GM12891 (cell line): ENCODE measurements at places on chromosomes 3 and 15.

- DNase-seq = no peak
Observed at GRCh38 chr3:31729082-31729481, 196.4 kb downstream of the STT3B start.

- DNase-seq = no peak
Observed at GRCh38 chr15:52702390-52702789, 23.2 kb upstream of the ATOSA start.

GRCh38 chr3:143751643-143752178, 96.6 kb downstream of the SLC9A9 start:
- no peak for DNase-seq

DNA sequence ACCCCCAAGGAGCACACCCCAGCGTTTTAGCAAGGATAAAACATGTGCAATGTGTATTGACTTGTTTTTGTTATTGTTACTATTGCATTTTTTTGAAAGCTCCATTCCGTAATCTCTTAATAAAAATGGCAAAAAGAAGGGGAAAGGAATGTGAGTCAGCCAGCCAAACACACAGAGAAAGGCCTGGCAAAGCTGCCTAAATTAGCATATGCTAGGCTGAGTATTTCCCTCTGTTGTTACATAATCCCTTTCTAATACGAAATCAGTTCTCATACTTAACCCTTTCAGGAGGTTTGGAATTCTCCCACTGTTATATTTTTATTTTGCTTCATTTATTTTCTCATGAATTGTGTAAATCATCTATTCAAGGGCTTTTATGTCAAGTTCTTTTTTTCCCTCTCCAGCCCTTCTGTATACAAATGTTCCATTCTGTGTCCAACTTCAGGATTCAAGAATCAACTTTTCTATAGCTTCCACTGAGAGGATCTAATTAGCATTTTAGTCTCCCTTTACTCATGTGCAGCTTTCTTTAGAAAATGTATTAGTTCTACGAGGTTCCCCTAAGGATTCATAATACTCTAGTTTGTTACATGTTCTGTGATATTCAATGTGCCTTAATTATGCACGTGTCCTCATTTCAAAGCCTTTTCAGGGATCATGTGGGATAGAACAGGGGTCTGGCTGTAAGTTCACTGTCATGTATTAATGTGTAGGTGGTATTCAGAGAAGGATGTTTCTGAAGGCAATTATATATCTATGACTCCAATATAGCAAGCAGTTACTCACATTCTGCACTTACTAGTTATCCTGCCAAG, 9.2 kb downstream of the CADM2 start:
- DNase-seq = no peak

GRCh38 chr3:4898454-4899313, 80.6 kb upstream of the BHLHE40 start:
- no peak for DNase-seq

DNA sequence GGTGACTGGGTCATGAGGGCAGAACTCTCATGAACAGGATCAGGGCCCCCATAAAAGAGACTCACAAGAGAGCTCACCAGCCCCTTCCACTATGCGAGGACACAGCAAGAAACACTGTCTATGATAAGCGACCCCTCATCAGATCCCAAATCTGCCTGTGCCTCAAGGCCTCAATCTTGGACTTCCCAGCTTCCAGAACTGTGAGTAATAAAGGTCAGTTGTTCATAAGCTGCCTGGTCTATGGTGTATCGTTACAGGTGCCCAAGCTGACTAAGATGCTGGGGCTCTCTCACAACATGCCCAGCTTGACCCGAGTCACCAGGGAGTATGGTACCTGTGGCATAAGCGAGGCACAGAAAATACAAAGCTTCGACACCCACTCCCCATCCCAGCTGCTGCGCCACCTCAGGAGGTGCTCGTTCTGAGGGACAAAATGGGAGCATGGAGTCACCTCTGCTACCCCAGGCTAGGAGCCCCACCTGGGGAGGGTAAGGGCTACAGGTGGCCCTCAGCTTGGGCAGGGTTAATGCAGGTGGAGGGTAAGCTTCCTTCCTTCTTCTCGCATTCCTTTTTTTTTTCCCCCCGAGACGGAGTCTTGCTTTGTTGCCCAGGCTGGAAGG, 234.1 kb downstream of the ADAMTS17 start:
- DNase-seq = no peak

- no peak for DNase-seq
Observed at GRCh38 chr3:169348929-169349621, 314.4 kb downstream of the MECOM start.

DNA sequence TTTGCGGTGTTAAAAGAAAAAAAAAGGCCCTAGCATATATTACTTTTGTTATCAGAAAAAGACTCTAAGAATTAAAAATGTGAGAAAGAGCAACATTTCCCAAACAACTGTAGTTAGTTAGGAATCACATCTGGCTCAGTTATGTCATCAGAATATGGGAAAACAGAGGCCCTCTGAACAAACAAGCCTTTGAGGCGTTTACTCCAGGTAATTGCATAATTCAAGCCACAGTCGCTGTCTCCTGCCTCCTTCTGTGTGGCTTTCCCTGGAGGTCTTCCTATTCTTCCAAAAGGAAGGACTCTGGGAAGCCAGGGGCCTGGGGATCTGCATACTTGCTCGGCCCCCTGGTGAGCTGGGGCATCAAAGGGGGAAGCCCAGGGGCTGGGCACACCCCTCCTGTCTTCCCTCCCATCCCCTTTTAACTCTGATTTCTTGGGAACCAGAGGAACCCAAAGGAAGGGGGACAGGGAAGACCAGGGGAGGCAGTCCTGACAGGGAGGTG, 3.7 kb upstream of the FAM107A start:
- no peak for DNase-seq

- DNase-seq = no peak
Observed at GRCh38 chr15:59273234-59273633, 66.6 kb downstream of the LDHAL6B start.

GRCh38 chr3:3227640-3228039, 48.1 kb upstream of the CRBN start:
- no peak for DNase-seq

DNA sequence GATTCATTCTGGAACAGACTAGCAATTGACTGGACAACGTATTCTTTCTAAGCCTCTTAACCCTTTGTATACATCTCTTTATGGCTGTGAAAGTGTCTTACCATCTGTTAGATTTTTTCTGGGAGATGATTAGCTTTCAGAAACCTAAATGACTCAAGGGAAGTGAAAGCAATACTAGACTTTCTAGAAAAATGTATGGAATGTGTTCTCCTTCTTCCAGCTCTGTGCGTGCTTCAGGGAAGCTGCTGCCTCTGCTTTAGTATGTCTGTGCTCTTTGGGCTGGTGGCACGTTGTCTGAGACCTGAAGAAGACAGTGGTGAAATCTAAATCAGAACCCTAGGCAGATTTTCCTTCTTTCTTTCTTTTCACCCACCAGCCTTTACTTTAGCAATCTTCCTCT, 89.5 kb downstream of the ITPR1 start:
- DNase-seq = no peak

DNA sequence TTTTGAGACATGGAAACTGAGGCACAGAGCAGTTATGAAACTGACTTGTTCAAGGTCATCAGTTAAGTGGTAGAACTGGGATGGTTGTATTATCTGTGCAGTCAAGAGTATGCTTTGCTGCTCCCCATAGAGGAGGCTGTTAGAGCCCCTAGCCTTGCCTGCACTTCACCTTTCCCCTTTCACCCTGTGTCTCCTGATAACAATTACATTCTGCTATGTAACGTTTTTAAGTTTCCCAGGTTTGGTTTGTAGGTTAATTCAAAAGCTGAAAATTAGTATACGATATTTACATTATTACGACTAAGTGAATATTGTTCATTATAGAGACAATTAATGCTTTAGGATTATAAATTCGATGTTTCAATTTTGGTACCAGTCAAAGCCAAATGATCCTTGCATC, 89.9 kb downstream of the ECT2 start:
- DNase-seq = no peak

DNA sequence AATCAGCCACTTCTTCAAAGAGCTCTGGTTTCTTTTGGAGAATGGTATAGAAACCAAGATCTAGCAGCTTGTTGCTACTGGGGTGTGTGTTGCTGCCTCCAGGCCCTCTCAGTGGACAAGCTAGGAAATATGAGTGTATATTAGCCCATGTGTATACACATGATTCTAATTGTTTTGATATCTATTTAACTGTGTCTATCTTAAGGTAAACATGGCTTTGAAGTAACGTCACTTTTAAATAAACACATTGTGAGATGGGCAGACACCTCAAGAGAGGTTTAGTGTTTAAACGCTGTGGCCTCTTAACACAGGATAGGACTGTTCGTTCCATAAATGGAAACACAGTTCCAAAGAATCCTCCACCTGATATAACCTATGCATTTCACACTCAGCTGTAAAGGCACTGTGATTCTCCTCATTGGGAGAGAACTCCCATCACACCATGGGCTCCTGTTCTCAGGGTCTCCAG, 87.0 kb downstream of the GMPS start:
- no peak for DNase-seq

- no peak for DNase-seq
Observed at GRCh38 chr3:18652781-18653180, 227.6 kb upstream of the SATB1 start.

GRCh38 chr15:23854912-23855659, 168.0 kb upstream of the NDN start:
- no peak for DNase-seq

DNA sequence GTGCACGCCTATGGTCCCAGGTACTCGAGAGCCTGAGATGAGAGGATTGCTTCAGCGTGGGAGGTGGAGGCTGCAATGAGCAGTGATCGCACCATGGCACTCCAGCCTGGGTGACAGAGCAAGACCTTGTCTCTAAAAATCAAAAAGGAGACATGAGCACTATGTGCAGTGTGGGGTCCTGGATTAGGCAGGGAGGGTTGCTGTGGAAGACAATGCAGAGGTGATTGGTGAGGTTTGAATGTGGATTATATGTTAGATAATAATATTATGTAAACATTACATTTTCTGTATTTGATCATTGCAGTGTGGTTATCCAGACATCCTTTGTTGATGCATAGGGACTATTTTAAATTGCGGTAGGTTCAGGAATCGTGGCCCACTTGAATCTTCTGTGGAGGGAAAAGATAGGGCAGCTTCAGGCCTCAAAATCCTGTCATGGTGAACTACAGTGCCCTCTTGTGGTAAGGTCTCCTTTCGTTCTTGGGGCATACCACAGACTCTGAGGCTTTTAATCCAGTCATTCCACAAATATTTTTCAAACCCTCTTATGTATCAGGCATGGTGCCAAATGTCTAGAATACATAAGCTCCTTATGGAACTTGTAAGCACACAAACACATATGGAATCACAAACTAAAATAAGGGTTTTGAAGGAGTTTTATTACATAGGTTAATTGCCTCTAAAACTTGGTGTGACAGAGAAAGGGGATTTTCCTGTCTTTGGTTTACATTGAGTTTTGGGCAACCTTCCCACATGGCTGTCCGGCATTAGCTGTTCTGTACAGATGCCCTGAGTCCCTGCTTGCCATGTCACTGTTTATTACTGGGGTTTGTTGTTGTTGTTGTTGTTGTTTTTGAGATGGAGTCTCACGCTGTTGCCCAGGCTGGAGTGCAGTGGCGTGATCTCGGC, 37.7 kb downstream of the GPD1L start:
- DNase-seq = no peak

DNA sequence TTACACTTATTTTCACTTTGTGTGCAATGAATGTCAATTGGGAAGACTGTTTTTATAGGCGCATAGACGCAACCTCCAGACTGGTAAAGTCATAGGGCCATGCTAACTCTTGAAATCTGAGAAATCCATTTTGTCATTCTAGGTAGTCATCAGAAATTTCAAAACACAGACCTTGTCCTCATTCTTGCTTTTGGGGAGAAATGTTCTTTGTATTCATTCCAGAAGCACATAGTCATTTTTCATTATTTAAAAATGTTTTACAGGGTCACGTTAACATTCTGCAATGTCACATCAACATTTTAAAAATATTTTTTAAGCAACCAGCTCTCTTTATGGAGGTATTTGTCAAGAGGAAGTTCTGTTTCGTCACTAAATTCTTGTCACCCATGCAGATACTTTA, 898.4 kb downstream of the PDCD6IP start:
- DNase-seq = no peak

DNA sequence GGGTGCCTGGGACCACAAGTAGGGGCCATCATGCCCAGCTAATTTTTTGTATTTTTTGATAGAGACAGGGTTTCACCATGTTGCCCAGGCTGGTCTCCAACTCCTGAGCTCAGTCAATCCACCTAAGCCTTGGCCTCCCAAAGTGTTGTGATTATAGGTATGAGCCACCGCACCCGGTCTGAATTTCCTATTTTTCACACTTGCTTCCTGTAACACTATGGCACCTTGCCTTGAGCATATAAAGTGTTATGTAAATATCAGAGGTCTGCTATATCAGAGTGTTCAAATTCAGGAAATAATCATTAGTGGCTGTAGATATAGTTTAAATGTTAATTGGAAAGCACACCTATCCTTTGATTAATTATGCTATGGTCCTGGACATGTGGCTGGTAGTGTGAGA, 165.2 kb downstream of the KCNAB1 start:
- no peak for DNase-seq

- DNase-seq = no peak
Observed at GRCh38 chr15:72934921-72935320, 117.3 kb upstream of the NEO1 start.

- no peak for DNase-seq
Observed at GRCh38 chr3:71135373-71136088, 448.0 kb downstream of the FOXP1 start.

GRCh38 chr15:91342097-91342496, 242.0 kb downstream of the SV2B start:
- DNase-seq = no peak

GRCh38 chr3:66554178-66554577, 53.4 kb upstream of the LRIG1 start:
- DNase-seq = no peak

DNA sequence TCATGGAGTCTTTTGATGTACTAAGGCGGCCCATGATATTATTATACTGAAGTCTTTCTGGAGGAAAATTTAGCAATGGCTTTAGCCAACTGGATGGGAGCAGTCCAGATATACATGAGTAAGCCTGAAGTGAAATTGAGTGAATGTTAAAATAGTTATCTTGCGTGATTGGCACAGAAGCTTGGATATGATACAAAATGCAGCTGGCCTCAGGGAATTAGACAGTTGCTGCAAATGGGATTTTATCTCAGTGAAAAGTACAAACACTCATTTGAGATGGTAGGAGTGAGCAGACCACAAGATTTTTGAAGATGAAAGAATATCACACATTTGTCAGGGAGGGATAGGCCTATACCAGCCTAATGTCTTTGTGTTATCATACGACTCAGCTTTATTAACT, 8.9 kb downstream of the LMOD3 start:
- DNase-seq = no peak

DNA sequence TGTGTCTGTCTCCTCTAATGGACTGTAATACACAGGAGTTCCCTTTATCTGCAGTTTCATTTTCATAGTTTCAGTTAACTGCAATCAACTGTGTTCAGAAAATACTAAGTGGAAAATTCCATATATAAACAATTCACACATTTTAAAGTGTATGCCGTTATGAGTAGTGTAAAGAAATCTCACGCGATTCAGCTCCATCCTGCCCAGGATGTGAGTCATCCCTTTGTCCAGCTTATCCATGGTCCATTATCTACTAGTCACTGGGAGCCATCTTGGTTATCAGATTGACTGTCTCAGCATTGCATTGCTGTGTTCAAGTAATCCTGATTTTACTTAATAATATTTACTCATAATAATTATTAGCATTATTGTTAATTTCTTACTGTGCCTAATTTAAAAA, 14.5 kb downstream of the ZPLD1 start:
- DNase-seq = no peak
